ENCODE measurements at places on chromosomes 11 and 22.
A peak's percentile ranks its signal among the peaks of the same experiment; 100 is the strongest.

DNA sequence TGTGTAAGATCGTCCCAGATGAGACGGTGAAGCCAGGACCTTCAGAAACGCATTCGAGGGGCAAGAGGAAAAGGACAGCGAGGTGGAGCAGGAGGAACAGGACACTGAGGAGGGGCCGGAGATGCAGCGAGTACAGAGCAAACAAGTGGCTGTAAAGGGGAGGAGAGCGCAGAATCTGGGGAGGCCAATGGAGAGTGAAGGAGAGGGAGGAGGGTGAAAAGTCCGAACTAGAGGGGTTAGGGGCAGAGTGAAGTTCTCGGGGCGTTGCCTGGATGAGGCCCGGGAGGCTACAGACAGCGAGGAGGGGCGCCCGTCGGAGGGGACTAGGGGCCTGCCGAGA is 8.8 kb upstream of the PPIL2 start:
- DNase-seq, result no peak

DNA sequence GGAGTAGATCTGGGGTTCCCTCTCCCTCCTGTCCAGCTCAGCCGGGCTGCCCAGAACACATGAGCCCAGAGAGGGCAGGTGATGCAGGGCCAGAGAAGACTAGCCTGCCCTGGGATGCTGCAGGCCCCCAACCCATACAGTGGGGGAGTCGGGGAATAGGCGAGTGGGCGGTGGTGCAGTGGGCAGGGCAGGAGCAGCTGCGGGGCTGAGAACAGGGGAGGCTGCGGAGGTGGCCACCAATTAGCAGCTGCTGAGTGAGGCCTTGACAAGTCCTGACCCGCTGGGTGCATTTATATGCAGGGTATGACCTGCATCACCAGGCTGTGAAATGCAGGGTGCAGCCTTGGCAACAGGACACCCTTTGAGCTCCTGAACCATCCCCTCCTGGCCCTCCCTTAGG is 43.1 kb downstream of the NFAM1 start:
- no peak for DNase-seq

DNA sequence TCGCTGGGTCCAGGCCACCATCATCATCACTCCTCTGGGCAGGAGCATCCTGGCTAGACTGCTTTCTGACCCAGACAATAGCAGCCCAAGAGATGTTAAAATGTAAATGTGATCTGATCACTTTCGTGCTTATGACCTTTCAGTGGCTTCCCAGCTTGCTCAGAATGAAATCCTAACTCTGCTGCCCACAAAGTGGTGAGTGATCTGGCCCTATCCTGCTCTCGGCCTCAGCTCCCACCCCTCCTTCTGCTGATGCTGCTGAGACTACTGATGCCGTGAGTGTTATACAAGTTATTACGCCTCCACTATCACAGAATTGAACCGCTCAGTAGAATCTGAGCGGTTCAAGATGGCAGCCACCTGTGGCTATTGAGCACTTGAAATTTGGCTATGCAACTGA is 26.2 kb downstream of the ELF5 start:
- peak; percentile 6 for DNase-seq

DNA sequence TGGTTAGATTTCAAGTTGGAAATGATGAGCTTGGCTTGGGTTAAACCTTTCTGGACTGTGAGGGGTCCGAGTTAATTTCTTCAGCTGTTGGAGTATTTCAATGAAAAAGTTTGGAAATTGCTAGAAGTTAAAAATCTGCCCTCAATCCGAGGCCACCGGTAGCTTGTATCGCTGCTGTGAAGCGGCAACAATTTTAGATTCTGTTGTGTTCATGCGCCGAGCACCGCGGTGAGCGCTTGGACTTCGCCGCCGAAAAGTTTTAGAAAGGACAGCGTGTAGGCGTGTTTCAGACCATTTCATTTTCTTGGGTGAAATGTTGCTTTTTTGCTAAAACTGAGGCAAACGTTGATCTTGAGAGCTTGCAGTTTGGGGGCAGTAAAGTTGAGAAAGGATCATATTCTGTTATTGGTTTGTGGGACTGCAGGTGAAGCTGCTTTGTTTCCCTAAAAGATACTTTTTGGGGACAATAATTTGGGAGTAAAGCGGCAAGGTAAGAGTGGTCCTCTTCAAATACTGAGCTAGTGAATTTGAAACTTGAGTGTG is 928 bp downstream of the FBXO7 start:
- peak; percentile 19 for DNase-seq

DNA sequence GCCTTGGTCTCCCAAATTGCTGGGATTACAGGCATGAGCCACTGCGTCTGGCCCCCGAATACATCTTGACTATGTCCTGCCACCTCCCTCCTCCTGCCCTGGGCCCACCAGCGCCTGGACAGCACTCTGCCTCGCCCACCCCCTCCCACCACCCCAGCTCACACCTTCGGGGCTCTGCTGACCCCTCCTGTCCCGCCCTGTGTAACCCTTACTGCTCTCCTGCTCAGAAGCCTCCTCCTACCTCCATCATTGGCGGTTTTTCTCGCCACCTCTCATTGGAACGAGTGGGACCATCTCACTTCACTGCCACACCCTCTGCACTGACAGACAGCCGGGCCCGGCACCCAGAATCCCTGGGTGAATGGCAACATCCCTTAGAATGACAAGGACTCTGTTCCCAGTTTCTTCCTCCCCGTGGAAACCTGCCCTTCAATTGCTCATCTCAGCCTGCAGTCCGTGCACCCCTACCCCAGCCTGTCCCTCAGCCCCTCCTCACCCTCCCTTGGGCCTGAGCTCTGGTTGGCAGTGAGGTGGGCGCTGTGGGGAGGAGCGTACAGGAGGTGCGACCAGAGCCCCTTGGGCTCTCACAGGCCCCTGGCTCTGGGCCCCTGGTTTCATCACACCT is 32.2 kb downstream of the LRRC74B start:
- DNase-seq, result no peak

DNA sequence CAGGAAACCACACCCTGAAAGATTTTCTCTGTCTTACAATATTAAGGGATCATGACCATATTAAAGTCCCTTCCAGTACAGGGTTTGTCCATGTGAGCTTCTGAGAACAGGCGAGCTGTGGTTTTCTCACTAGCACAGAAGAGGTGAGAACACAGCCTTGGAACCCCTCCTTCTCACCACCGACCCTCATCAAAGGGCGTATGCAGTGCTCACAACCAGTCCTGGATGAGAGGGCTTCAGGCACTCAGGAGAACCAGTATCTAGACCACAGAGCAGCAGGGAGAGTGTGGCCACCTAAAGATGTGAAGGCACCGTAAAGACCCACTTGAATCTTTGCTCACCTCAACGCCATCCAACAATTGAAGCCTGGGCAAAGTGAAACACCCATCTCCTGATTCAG is 397.0 kb downstream of the ETS1 start:
- DNase-seq, result no peak

DNA sequence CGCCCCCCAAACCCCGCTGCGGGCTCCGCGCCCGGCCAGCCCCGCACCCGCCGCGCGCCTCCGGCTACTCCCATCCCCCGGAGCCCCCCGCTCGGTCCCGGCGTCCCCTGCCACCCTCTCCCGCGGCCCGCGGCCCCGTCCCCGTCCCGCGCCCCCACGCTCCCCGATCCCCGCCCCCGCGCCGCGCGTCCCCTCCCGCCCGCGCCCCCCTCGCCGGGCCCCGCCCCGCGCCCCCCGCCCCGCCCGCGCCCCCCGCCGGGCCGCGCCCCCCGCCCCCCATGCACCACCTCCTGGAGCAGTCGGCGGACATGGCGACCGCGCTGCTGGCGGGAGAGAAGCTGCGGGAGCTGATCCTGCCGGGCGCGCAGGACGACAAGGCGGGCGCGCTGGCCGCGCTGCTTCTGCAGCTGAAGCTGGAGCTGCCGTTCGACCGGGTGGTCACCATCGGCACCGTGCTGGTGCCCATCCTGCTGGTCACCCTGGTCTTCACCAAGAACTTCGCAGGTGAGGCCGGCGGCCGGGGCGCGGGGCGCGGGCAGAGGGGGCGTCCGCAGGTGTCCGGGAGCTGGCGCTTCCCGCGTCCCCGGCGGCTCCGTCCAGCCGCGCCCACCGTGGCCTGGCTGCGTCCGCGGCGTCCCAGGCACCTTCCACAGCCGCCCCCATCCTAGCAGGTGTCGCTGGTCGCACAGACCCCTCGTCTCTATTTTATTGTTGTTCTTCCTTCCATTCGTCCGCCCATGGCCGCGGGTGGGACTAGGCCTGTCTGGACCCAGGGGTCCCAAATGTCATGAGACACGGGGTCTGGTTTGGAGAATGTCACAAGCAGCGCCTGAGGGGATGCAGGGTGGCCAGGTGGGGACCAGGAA is at the start of gene PANX2:
TSS of gene PANX2 (plus strand) at position 279 of the 866 bp plus-strand sequence. CDS start at position 279, 0 bp downstream.
- no peak for DNase-seq

DNA sequence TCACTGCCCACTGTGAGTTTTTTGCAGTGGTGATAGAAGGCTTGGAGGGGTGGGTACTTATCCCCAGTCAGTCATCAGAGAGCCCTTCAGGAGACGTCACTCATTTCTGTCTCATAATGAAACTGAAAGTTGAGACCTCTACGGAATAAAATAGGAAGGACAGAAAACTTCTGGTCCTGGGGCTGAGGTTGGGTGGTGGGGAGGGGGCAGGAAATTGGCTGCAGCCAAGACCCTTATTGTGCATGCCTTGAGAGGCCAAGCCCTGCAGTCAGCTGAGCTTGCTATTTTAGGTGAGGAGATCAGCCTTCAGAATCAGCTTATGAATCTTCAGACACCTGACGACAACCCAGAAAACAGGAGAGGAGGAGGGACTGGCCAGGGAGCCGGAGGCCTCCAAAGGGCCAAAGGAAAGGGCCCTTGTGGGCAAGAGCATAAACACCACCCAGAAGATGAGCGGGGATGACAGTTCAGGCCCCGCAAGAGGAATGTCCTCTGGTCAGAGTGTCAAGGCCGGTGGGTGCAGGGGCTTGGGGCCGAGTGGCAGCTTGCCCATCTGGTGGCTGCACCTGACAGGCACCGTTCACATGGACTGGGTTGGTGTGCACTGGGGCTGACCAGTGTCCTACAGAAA is 17.9 kb upstream of the ADA2 start:
- DNase-seq, result no peak

GRCh38 chr11:73988227-73988626 is 5.6 kb upstream of the UCP2 start:
- DNase-seq, result no peak

DNA sequence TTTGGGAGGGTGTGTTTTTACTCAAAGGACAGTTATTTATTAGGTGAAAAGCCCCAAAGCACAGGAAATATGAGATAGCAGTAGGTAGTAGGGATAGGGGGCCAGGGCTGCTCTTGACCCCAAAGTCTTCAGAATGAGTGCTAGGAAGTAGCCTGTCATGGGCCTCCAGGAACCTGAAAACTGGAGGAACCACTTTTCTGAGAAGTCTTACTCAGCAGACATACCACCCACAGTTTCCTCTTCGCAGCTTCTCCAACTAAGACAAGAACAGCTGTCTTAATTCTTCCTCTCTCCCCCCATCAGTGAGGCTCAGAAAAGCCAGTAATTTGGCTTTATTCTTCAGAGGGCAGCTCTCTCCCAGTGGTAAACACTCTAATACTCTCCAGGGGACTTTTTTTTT is 84.0 kb upstream of the CTSC start:
- DNase-seq, result peak; percentile 39

GRCh38 chr11:14378171-14378570 is 19.2 kb upstream of the RRAS2 start:
- no peak for DNase-seq

DNA sequence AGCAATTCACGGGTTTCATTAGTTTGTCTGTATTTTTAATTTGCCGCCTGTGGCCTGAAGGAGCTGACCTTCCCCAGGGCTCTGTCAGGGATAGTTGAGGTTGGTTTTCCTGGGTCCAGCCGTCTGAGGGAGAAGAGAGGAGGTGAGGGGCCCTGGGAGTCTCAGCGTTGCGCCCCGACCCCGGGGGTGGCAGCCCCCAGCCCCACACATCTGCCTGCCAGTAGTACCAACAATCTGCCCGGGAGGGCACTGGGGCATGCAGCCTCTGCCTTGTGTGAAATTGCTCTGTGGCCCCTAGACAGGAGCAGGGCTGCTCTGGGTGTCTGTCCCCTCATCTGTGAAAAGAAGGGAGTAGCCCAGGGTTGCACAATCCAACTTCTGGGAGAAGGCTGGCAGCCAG is 6.6 kb downstream of the B3GAT1 start:
- no peak for DNase-seq

DNA sequence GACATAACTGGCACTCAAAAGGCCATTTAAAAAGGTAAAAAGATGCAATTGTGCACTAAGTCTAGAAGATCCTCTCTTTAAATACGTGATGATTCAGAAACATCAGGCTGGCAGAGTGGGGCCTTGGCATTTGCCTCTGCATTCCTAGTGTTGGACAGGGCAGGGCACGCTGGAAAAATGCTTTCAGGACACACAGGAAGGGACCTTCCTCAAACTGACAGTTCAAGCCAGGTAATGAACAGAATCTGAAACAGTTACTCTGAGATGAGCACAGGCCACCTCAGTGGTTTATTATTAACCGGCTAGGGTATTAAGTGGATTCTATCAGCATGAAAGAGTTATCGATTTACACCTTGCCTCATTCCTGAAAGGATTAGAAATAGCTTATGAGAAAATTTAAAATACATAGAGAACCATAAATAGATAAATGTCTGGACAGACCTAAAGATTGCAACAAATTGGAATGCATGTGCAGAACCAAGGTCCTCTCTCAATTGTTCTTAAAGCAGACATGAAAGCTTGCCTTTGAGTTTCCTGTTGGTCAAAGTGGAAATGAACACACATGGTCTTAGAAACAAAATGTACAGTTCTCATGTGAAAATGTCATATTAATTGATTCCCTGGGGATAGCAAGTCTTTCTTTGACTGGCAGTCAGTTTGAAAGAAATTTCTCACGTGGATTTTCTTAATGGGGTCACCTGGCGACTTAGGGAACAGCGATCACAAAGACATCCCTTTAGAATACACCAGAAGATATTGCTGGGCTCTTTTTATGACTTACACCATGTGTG is 21.5 kb upstream of the CSNK2A3 start:
- no peak for DNase-seq

DNA sequence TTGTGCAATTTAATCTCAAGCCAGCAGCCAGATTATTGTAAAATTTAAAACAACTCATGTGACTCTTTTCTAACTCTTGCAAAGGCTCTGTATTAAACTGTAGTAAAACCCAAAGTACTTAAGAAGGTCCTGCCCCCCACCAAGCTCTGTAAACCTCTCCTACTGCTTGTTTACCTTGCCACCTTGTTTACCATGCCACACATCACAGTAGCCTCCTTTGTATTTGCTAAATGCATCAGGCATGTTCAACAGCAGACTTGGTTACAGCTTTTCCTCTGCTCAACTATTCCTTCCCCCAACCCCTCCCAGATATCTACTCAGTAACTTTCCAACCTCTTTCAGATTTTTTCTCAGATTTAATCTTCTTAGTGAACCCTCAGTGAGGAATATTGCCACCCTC is 861.6 kb downstream of the METTL15 start:
- no peak for DNase-seq

GRCh38 chr11:23087407-23087806 is 227.1 kb upstream of the CCDC179 start:
- DNase-seq, result no peak

Measured in activated CD4-positive, alpha-beta T cell treated with anti-CD3 and anti-CD28 coated beads, Interleukin-2, amount 50 U/mL, for 48 hours (primary cell).